NCI-H774 (cell line): ENCODE measurements at places on chromosomes 1 and 21.

GRCh38 chr21:33273044-33273443, 6.9 kb downstream of the IL10RB start:
- no peak for DNase-seq

DNA sequence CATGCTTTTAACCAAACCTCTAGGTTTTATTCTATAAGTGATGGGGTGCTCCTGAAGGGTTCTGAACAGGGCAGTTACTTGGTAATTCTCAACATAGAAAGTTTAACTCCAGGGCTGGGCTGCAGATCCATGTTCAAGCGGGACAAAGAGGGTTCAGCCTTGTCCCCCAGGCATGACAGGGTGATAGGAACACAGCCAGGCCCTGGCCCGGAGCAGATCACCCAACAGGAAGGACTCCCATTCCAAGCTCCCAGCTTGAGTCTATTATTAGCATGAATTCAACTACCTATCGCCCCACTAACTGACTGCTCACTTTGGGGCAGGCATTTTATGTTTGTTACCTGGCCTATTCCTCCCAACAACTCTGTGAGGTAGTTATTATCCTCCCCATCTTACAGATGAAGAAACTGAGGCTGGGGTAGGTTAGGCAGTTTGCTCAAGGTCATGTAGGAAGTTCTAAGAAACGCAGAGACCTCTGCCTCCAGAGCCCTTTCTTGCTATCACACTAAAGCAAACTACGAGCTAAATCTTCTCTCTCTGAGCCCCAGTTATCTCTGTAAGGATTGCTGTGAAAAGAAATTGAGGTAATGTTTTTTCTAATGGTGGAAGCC, 14.5 kb downstream of the ASAP3 start:
- no peak for DNase-seq

GRCh38 chr1:246677842-246678241, 46.4 kb upstream of the SCCPDH start:
- DNase-seq, result no peak

DNA sequence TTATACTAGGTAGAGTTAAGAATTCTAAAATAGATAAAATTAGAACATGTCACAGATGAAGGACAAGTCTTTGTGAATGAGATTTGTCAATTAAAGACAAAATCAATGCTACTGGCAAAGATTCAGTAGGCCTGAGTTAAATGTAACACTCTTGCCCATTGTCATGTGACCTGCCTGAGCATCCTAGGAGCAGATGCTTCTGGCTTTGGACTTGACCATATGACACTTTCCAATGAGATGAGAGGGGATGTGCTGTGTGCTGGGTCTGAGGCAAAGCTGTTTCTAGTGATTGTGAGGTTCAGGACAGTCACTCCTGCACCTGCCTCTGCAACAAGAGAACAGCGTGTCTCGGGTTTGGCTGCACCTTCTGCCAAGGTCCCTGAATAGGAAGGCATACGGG, 144.9 kb downstream of the HIVEP3 start:
- no peak for DNase-seq

DNA sequence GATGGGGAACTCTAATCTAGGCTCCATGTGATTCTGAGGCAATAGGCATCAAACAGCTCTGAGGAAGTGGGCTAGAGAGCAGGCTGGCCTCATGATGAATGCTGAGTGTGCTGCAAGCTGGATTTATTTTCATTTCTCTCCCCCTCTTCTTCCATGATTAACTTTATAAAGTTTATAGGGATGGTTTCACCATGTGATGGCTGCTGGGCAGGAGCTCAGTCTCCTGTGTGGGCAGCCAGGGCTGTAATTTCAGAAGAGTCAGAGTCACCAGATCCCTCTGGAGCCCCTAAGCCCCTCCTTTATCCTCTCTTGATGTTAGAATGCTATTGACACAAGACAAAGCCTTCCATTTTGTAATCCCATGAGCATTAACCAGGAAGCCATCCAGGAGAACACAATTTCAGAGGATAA, 143.6 kb downstream of the CNIH3 start:
- no peak for DNase-seq

GRCh38 chr1:23571465-23571864, 12.2 kb upstream of the ID3 start:
- no peak for DNase-seq

DNA sequence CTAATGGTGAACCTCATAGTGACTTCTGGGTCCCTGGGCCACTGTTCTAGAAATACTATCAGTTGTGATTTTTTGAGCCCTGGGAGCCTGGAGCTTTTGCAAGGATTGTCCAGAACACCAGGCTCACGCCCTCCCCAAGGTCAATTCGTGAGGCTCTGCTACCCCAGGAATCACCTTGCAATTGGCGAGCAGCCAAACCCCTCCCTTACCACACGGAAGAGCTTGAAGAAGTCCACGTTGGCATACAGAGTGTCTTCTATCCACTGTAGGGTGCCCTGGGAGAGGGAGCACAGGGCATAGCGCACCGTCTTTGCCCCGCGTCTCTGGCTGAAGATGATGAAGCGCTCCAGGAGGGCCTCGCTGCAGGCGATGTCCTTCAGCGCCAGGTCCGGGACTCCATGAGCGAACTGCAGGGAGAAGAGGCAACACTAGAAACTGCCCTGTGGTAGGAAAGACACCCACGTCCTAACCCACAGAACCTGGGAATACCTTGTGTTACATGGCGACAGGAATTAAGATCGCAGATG, 22.3 kb downstream of the ABCA4 start:
- DNase-seq, result no peak

DNA sequence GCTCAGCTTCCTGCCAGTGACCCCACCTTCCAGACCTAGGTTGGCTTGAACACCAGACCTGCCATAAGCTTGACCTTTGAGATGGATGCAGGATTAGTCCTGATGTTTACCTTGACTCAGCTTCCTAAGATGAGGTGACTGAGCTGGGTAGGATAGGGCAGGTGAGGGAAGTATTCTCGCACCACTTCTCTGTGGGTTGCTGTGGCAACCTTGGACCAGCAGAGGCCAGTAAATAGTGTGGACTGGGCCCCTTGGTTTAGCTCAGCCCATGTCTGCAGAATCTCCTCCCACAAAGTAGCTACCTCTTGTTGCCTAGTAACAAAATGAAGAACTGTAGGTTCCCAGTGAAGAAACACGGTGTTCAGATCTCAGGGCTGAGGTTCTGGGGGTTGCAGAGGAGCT, 8.4 kb downstream of the RPS6KA1 start:
- peak; percentile 26 for DNase-seq

DNA sequence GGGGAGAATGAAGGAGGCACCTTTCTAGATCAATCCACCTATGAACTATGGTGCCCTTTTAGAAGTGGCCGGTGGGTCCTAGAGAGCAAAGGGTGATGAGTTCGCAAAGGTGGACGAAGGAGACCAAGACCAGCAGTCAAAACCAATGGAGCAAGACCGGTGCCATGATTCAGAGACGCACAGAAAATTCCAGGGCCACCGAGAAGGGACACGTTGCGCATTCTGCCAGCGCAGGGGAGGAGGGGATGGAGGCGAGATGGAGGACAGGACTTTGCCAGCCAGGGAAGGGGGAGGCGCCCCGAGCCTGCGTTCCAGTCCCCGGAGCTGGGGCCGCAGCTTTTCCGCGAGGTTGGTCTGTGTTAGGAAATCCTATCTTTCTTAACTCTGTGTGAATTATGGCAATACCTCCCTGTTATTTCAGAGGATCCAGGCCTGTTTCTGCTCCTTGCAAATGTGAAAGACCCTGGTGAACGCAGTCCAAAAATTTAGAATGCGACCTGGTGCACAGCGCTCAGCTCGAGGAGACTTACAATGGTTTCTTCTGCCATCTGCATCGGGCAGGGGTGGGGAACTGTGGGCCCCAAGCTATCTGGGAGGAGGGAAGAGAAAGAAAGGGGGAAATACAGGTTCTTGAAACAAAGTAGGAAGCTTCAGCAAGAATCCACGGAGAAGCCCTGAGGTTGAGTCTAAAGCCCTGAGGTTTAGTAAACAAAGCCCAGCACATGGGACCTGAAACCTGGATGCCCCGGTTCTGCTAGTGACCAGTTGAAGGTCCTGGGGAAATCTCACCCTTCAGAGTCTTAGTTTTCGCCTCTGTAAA, 129.4 kb downstream of the MRPS6 start:
- DNase-seq, result no peak

GRCh38 chr1:198096390-198096789, 60.4 kb upstream of the NEK7 start:
- no peak for DNase-seq

- DNase-seq, result no peak
These were observed 6.2 kb downstream of the SMIM1 start for GRCh38 chr1:3778590-3779264.

GRCh38 chr1:27106561-27107323, 48.2 kb downstream of the SLC9A1 start:
- DNase-seq, result no peak
